ENCODE measurements at places on chromosomes 12 and 14.

DNA sequence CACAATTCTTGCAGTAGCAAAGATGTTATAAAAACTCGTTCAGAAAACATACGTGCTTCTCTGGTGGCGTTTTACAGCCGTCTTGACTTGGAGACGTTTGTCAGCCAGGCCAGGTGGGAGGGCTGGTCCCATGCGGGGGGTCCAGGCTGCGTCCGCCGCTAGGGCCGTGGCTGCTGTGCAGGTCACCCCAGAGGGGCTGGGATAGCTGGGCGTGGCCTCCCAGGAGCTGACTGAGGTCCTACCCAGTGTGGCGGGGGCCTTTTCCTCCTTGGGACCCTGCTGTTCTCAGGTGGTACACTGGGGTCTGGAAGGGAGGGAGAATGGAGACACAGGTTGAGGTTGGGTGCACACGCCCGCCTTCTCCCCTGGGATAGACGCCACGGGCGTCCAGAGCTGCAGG is 25.2 kb downstream of the MTA1 start:
- DNase-seq = no peak

GRCh38 chr14:90814806-90815571 is 1.2 kb downstream of the TTC7B start:
- DNase-seq = no peak

GRCh38 chr14:91872011-91872501 is 4.7 kb upstream of the TC2N start:
- no peak for DNase-seq

GRCh38 chr12:22313963-22314330 is 20.6 kb downstream of the ST8SIA1 start:
- DNase-seq = no peak

- DNase-seq = no peak
These were observed 51.4 kb downstream of the VCPKMT start for GRCh38 chr14:50064993-50065392.

DNA sequence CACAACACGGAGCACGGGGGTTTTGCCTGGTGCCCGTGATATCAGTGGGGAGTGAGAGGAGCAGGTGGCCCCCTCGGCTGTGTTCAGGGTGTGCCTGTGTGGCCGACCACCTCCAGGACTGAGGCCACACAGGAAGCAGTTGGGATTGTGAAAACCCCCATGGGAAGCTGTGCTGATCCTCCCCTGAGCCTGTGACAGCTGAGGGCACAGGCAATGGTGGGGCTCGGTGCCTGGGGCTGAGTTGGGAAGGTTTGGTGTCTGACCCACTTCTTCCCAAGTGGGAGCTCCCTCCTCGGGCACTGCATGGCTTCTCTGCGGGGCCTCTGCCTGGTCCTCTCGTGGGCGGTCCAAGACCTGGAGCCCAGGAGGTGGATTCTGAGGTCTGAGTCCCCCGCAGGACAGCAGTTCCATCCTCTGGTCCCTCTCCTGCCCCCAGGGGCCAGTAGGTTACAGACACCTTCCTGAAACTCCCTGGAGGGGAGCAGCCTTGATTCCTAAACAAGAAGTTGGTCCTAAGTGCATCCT is 17.9 kb downstream of the PACS2 start:
- DNase-seq = no peak

GRCh38 chr14:50984036-50984710 is 39.9 kb upstream of the PYGL start:
- DNase-seq = no peak

DNA sequence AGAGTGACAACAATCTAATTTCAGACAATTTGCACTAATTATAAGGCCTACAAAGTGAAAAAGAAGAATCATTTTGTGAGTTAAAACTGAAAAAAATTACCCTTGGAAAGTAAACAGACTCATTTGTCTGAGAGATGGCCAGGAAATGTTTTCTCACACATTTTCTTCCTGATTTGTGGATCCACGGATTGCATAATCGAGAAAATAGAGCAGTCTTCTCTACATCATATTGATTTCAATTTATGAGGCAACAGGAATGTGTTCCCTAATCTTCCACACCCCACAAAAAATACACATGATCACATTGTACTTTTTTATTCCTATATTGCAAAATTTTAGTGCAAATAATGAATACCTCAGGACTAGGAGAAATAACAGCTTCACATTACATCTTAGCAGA is 160.8 kb downstream of the CCER1 start:
- DNase-seq = no peak

Data from left hindlimb (tissue), 1 donor.